ENCODE measurements at places on chromosomes 11 and 22. TPM values are rescaled to one million over a fixed set of nuclear protein-coding genes. Genes with fewer than 3 reads are reported as not detected.

DNA sequence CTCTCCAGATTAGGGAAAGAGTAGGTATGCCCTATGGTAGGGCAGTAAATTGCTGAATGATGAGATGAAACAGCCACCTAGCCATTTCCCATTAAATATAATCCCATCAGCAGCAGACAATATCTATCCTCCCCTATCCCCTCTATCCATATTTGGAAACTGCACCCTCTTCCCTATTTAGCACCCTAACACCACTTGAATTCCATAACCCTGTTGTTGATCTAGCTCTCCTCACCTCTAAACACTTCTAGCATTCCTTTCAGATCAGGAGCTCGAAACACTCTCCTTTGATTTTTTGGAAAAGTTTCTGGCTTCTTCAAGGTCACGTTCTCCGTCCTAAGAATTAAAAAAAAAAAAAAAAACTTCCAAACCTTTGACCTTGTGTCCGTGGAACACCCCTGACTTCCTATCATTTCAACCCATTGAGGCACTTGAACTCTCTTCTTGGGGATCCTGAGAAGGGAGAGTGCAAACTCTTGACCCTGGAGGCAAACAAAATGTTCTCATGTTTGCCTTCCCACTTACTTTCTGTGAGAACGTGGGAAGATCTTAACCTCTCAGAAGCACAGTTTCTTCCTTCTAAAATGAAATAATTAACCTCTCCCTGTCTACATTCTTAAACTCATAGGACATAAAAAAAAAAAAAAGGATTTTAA lies 19.0 kb downstream of the TRIM5 start:
- DNase-seq = no peak

- DNase-seq = no peak
Measured at GRCh38 chr11:64324692-64325469, 7.0 kb downstream of the PRDX5 start.

DNA sequence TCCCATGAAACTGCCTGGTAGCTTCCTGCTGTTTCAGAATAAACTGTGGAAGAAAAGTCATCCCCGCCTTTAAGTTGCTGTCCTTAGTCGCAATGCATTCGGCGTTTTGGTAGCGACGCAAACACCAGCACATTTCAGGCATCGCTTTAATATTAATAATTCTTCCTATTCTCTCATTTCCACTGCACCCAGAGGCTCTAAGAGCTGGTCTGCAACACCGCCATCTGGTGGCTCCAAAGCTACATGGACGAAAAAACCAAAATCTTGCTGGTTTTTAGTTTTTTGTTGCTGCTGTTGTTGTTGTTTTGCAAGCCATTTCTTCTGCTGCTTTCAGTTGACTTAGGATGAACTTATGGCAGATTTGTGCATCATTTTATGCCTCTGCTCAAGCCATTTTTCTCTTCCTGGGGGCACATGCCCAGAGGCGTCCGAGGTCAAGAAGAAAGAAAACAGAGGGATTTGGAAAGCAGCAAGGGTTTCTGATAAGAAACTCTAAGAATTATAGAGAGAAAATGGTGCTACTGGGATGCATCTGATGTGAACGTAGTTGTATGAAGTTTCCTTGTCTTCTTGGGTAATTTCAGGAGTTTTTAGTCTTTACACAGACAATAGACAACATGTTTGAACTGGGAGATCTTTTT lies 345.4 kb upstream of the KIRREL3 start:
- no peak for DNase-seq

DNA sequence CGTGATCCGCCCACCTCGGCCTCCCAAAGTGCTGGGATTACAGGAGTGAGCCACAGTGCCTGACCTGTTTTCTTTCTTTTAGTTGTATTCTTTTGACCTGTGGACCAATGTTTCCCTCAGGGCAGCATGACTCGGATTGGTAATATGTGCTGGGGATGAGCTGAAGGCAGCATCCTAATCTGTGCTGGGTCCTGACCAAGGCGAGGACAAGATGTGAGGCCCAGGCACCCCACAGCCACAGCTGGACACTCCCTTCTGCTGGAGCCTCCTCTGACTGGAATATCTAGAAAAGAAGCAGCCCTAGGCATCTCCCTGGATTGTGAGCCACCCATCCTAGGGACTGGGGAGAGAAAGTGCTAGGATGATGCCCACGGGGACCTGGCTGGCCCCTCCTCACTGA lies 105.4 kb downstream of the PDE2A start:
- no peak for DNase-seq

DNA sequence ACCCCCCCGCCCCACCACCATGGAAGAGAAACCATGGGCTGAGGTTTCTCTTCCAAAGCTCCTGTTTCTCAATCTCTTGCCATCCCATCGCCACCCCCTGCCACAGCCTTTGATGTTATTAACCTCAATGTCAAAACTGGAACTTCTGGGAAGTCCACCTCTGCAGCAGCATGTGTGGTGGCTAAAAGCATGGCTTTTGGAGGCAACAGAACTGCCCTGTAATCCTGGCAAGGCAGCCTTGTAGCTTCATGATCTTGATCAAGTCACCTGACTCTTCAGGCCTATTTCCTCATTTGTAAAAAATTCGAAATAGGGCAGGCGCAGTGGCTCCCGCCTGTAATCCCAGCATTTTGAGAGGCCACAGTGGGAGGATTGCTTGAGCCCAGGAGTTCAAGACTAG lies 3.5 kb upstream of the COX8A start:
- no peak for DNase-seq

DRICH1 gene
- total RNA-seq = 0.24 TPM

MS4A4A gene
- total RNA-seq = 0.88 TPM

SCO2 gene
- total RNA-seq = 6.4 TPM
